ENCODE measurements at places on chromosomes 13 and 19.
A peak's percentile ranks its signal among the peaks of the same experiment; 100 is the strongest.

GRCh38 chr13:76944456-76944855 lies 3.9 kb upstream of the ACOD1 start:
- no peak for DNase-seq

GRCh38 chr13:45518525-45519245 lies 53.9 kb downstream of the COG3 start:
- no peak for DNase-seq

GRCh38 chr19:5996623-5997320 lies 18.8 kb upstream of the RANBP3 start:
- no peak for DNase-seq

- no peak for DNase-seq
Measured at GRCh38 chr19:30449673-30450072, 77.5 kb downstream of the ZNF536 start.

DNA sequence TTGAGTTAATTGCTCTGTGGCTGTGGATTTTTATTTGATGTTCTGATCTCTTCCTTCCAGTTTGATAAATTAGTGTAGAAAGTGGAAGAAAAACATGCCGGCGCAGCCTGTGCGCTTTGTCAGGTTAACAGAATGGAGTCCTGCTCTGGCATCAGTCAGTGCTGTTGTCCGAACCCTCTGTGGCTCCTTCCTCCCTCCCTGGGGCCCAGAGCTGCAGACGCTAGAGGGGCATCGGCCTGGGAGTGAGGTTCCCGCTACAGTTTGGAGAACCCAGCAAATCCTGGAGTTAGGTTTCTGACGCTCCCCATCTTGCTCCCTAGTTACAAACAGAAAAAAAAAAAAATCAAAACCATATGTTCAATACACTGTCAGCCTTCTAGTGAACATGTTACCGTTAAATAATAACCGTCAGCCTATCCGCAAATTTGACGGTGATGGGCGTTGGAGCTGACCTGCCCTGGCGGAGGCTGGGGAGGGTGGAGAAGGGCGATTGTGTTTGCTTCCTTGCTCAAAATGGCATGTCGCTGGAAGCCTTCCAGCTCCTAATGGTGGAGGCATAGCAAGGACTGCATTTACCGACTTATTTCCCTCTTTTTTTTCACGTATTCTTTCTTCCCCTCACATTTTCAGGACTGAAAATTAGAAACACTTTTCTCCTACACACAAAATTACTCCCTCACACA lies 13.6 kb downstream of the MBNL2 start:
- DNase-seq = no peak

DNA sequence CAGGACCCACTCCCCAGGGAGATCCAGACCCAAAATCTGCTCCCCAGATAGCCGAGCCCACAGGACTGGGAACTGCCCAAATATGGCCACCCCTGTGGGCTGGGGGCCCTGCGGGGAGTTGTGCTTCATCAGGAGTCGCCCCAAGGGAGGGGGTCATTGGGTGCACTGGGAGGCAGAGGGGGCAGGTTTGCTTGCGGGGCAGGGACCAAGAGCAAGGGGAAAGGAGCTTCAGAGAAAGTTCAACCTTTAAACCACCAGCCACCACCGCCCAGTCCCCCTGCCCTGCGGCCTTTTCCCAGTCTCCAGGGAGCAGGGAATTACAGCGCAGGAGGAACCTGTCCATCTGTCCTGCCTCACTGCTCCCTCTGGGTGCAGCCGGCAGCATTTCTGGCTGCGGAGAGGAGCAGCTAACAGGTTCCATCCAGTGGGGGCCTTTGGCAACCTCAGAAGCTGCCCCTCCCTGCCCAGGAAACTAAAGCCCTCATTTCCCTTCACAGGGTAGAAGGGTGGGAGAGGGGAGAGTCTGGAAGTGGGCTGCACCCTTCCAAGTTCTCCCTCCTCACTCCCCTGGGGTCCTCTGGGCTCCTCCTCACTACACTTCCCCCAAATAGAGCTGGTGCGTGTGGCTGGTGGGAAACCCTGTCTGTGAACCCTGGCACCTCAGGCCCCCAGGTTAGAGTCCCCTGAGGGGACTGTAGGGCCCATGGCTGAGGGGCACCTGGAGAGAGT lies 13.8 kb upstream of the ASF1B start:
- no peak for DNase-seq

DNA sequence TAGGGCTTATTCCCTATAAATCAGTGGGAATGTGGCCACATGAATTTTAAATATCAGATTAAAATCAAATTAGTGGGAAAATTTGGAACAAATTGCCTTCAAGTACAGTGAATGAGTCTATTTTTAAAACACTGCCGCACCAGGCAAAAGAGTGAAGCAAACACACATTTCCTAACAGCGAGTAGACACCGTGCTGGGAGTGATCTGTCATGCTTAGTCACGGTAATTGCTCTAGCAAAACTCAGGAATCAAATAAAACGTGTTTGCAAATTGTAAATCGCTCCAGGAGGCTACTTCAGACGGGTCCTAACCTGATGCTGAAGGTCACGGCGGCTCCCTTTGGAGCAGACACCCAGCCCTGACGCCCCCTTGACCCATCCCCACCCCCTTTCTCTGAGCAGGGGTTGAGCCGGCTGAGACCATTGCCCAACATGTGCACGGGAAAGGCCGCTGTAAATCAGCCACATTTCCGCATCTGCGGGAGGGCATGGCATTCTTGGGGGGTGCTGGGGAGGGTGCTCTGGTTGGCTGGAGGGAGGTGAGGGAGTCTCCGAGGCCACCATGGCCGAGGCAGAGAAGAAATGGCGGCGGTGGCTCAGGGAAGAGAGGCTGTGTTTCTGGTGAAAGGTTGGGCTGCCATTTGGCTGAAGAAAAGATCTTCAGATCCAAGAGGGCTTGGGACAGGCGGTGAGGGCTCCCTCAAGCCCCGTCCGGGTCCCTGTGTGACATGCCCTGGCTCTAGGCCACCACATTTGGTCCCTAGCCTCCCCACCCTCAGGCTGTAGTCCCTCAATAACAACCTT lies 8.9 kb downstream of the CEBPA start:
- DNase-seq = peak; percentile 66

DNA sequence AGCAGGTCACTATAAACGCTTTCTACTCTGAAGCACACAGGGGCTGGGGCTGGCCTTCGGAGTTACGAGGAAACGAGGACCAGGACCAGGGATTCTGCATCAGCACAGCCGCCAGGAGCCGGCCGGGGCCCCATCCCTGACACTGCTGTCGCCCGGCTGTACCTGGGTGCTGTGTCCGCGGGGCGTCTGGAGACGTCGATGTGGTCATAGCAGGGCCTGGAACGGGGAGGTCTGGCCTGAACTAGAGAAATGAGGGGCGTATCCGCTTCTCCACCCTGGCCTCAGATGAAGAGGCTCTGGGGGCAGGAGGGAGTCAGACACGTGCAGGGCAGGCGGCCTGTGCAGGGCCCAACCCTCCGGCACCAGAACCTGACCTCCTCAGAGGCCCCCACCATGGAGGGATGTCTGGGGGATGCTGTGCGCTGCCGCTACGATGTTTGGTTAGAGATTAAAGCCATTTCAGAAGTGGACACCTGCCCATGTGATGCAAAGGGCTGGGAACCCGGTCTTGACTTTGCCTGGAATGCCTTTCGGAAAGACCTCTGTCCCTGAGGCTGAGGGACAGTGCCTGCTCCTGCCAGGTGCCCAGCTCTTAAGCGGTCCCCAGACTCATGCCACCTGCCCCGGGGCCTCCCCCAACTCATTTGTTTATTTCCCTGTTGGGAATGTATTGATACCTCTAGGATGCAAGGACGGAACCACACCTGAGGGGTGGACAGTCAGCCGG lies 21.4 kb downstream of the GAS6 start:
- no peak for DNase-seq

- DNase-seq = no peak
Measured at GRCh38 chr19:9014803-9015202, 4.6 kb upstream of the MUC16 start.

- DNase-seq = no peak
Measured at GRCh38 chr19:42419309-42419708, 7.9 kb downstream of the LIPE start.

DNA sequence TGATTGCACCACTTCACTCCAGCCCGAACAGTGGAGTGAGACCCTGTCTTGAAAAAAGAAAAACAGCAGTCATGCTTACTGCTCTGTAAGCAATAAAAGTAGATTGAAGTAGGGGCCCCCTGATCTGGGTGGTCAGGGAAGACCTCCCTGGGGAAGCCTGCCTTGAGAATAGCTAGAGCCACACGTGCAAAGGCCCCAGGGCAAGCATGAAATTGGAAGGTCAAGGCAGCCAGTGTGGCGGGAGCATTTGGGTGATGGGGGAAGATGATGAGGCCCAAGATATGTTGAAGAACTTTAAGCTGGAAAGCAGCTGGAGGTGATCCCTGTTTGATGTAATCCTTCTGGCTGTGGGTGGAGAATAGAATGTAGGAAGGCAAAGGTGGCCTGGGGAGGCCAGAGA lies 104.4 kb downstream of the SIPA1L3 start:
- DNase-seq = no peak

DNA sequence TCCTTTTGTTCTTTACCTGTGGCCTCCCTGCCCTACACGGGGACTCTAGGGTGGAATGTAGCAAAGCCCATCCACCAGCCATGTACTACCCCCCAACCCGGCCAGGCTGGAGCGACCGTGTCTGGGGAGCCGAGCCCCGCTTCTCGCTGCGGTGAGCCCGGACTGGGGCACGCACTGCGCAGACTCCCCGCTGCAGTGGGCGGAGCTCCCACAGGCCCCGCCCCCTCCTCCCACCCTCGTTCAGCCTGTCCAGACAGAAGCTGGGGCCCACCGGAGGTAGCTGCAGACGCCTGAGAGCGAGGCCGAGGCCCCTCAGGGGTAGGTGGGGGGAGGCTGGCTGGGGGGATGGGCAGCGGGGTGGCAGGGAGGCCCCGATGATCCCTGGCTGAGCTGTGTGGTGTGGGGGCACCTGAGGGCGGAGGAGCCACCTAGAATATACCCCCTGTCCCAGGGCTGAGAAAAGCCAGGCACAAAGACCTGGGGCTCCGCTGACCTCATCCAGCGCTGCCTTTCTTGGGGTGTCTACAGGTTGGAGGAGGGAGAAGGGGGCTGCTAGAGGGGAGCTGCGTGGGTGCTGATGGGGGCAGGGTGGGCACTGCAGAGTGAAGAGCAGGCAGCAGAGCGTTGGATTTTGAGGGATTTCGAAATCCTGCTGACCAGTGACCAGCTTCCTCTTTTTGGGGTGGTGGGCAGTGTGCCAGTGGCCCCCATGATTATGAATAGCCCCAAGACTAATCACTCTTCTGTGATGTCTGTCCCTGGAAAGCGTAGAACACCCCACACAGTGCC lies 17.3 kb downstream of the PLD3 start:
- DNase-seq = peak; percentile 97

DNA sequence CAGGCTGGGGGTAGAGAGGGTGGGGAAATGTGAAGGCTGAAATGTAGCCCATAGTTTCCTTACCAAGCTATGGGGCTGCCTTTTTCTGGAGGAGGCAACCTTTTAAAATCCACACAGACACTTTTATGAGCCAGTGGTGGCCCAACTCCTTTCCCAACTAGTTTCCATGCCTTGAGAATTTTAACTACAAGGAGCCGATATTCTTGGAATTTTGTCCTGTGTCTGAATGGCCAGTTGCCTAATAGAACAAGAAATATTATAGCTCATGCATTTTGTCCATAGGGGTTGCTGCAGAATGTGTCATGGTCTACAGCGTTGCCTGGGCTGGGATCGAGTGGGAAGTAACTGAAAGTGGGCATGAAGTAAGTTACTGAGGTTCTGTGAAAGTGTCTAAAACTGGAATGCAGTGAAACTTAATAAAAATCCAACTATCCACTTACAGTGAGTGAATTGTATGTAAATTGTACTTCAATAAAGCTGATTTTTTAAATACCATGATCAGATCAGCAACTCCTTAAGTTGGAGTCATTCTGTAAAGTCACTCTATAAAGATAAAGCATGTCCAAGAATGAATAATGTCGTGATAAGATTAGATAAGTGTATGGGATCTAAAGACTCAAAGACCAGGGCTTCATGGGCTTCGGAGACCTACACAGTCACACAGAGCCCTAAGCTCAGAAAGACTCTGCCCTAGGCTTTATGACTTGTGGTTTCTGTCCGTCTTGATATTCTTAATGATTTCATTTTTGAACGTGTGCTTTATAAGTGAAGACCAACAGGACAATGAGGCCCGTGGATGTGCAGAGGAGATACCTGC lies 122.6 kb upstream of the FNDC3A start:
- DNase-seq = no peak

- no peak for DNase-seq
Measured at GRCh38 chr19:43595605-43595998, 332 bp downstream of the IRGQ start.

DNA sequence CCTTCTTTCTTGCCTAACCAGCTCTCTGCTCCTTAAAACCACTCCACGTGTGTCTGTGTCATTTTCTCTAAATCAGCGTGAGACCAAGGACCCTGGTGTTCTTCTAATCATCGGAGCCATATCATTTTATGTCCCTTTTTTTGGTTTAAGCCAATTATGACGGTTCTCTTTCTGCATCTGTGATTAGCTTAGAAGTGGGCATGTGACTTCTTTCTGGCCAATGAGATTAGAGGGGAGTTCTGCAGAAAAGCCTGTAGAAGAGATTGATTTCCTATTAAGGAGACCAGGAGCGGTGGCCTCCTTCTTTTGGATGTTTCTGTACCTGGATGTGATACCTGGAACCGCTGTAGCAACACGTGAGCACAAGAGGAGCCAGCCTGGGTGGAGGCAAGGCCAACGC lies 97.5 kb upstream of the PABPC3 start:
- no peak for DNase-seq

GRCh38 chr19:1699386-1699785 lies 47.0 kb upstream of the TCF3 start:
- no peak for DNase-seq

DNA sequence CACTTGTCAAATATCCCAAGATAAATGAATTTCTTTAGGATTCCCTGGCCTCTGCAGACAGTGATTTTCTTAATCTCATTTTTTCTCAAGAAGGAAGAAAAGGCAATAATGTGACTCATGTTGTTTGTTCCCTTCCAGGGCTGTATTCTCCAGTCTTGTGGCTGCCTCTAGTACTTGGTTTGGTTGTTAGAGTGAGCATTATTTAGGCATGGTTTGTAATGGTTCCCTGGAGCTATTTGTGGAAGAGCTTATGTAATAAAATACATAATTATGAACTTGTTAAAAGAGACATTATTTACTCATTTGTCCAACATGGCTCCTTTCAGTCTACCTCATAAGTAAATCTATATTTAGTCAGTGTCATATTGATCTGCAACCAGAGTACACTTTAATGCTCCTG lies 270.4 kb downstream of the DCT start:
- DNase-seq = no peak

DNA sequence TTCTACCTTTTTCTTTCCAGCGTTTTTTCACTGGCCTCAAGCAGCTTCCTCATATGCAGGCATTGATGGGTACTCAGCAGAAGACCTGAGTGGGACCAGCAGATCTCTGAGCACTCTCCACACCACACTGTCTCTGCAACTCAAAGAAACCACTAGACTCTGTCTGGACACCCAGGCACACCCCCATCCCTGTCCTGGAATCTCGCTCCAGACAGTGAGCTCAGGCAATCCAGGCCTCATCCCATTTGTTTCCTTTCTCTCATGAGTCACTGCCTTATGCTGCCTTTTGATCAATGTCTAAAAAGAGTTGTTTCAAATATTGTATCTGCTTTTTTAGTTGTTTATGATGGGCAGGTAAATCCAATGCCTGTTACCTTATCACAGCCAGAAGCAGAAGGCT lies 19.7 kb upstream of the POP4 start:
- no peak for DNase-seq

GRCh38 chr13:31179754-31180153 lies 18.1 kb upstream of the HSPH1 start:
- DNase-seq = no peak

GRCh38 chr13:41674246-41674645 lies 216.9 kb downstream of the RGCC start:
- no peak for DNase-seq

- no peak for DNase-seq
Measured at GRCh38 chr19:46954993-46955812, 64.4 kb upstream of the NPAS1 start.
